Left forelimb (tissue), 1 donor: ENCODE measurements at places on chromosomes 6 and 20.

DNA sequence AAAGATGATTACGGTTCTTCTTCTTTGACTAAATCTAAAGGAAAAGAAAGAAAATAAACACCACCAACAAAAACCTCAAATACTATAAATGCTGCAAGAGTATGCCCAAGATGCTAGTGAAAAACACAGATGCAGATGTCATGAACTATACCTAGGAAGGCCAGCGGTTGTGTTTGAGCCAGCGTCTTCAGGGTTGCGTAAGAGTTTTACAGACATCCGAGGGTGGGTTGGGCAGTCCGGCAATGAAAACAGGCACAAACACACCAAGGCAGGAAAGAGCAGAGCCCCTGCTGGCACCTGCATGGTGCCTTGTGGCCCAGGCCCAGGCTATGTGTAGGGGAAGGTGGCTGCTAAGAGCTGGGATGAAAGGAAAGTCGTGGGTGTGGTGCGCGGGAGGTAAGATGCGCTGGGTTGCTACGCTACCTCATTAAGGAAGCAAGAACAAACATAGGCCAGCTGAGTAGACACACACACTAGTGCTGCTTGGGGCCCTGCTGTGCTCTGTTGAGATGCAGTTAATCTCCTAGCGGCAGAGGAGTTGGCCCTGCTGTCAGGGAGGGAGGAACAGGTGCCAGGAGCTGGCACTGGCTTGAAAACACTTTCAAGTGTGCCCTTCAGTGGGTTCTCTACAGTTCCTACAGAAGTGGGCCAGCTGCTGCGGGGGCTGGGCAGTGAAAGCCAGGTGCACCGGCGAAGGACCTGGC is 170.2 kb upstream of the PLN start:
- DNase-seq: no peak

GRCh38 chr6:56804996-56805395 is 149.9 kb upstream of the BEND6 start:
- no peak for DNase-seq

- no peak for DNase-seq
Observed at GRCh38 chr6:72504406-72504805, 117.5 kb upstream of the KCNQ5 start.

DNA sequence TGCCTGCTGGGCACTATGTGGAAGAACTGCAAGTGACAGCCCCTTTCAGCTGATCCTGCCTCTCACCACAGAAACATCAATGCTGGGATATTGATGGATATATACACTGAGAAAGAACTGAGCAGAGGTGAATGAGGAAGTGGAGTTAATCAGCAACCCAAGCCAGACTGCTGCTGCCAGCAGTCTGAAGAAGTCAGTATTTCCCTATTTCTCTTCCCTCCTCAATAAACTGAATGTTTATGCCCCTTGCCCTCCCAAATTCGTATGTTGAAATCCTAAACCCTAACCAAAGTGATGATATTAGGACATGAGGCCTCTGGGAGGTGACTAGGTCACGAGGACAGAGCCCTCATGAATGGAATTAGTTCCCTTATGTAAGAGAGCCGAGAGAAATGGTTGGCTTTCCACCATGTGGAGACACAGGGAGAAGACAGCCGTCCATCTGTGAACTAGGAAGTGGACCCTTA is 76.3 kb downstream of the CDK19 start:
- no peak for DNase-seq

DNA sequence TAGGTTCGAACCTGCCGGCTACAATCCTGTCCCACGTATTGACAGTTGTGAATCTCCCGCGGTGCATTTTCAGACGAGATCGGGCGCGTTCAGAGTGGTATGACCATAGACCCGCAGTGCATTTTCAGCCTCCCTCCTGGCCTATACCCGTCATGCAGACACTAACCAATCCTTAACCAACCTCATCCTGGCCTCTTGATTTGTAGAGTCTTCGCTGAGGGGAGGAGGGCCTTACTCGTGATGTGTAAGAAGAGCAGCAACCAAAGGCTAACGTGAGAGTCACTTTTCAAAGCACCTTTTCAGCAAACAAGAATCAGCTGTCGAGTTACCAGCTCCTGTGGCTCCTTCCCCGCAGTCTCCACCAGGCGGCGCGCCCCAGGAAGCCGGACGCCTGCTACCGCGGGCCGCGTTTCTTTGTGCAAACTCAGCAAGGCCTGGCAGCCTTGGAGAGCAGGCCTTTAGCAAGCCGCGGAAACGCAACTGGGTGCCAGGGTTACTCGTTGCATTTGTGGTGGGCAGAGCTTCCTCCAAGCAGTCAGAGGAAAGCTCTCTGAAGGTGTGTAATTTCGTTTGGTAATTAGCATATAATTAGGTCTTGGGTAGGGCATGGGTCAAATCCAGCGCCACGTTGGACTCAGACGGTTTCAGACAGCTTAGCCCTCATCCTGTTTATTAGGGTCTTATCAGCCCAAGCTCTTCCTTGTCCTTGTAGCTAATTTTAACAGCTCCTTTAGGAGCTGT is 139.8 kb downstream of the OR2B2 start:
- peak; percentile 89 for DNase-seq

GRCh38 chr6:7674291-7674690 is 51.6 kb upstream of the BMP6 start:
- DNase-seq: no peak

DNA sequence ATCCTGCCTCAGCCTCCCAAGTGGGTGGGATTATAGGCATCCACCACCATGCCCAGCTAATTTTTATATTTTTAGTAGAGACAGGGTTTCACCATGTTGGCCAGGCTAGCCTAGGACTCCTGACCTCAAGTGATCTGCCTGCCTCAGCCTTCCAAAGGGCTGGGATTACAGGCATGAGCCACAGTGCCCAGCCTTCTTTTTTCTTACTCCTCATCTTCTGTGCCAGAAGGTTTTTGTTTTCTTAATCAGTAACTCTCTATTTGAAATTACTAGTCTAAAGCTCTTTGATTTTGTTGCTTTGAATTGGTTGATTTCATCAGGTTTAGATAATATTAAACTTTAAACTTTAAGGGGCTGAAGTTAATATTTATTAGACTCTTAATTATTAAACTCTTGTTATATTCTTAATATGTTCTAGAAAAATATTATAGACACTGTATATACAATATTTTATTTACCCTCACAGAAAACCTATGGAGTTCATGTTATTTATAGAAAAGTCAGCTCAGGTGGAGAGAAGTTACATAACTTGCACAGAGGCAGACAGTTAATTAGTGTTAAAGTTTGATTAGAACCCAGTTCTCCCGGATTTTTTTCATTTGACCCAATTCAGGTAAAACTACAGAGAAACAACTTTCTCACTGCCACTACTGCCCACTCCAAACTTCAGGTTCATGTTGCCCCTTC is 177.4 kb upstream of the SGK1 start:
- no peak for DNase-seq

DNA sequence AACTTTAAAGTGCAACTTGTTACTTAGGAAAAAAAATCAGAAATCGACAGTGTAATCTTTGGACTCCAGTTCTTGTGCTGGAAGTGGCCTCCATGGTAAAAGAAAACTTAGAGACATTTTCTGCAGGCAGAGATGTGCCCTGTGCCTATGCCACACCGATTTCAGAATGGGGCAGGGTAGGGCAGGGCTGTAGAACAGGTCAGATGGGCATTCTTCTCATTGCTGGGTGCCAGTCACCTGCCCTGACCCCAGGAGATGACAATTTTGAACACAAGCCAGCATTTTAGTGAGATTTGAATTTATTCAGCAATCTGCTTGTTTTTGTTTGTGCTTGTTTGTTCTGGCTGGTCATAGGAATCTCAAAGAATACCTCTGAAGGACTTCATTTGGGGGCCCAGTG is 63.3 kb downstream of the SASH1 start:
- DNase-seq: no peak

DNA sequence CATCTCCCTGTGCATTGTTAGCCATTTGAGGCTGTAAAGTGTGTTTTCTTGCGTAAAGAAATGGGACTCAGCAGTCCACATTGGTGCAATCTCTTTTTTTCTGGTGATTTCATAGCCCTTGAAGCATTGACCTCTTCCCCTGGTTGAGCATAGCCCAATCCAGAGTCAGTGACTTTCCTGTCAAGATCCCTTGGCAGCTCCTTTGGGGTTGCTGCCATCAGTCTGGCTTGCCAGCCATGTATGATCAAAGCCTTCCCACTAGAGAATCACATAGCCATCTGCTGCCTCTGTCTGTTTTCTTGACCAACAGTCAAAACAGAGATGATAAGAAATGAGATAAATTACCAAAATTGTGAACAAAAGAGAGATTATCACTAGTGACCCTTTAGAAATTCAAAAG is 19.6 kb downstream of the HLA-A start:
- no peak for DNase-seq

- no peak for DNase-seq
Observed at GRCh38 chr6:137878029-137878428, 11.0 kb downstream of the TNFAIP3 start.

- DNase-seq: no peak
Observed at GRCh38 chr6:11486959-11487358, 50.6 kb upstream of the TMEM170B start.

GRCh38 chr20:49886571-49887213 is 28.6 kb downstream of the SPATA2 start:
- peak; percentile 58 for DNase-seq
